ENCODE measurements at places on chromosomes 7 and 10.

DNA sequence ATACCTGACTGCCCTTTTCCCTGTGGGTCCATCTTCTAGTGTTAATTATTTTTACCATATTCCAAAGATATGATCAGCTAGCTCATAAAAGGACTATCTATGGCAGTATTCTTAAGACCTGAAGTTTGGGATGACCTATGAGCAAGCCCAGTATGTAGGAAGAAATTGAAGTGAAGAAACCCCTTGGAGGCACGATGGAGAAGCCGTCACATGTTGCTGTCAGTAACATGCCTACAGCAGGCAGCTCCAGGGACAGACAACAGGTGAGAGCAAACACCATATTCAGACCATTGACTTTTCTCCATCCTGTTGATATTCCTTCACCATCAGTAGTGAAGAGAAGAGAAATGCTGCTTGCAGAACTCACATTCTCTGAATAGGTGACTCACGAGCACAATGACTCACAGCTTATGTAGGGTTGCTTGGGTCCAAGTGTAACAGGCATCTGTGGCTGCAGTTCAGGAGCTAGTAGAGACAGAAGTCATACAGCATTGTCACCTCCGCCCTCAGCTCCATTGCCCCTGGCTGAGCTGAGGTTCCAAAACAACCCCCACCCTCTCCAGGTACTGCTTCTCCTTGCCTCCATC is 8.4 kb upstream of the LYZL2 start:
- DNase-seq: no peak

DNA sequence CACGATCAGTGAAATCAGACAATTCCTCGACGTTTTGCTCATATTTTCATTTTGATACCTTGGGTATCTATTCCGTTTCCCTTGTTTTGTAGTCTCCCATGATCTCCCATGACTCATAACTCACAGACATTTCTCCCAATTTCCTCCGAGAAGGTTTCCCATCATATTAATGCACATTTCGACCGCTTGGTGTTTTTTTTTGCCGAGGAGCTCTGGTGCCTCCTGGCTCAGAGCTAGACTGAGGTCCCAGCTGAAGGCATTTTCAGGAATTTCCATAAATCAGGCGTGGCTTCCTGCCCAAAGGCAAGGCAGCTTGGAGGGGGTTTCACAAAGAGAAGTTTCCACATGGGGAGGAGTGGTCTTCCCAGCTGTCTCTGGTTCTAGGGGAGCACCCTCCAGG is 148.2 kb upstream of the TNS3 start:
- DNase-seq: no peak

- DNase-seq: no peak
Observed at GRCh38 chr10:70260734-70261133, 23.1 kb downstream of the NPFFR1 start.

GRCh38 chr10:28179006-28179742 is 123.7 kb downstream of the MPP7 start:
- no peak for DNase-seq

GRCh38 chr7:40175725-40176510 is 41.1 kb downstream of the SUGCT start:
- DNase-seq: no peak

DNA sequence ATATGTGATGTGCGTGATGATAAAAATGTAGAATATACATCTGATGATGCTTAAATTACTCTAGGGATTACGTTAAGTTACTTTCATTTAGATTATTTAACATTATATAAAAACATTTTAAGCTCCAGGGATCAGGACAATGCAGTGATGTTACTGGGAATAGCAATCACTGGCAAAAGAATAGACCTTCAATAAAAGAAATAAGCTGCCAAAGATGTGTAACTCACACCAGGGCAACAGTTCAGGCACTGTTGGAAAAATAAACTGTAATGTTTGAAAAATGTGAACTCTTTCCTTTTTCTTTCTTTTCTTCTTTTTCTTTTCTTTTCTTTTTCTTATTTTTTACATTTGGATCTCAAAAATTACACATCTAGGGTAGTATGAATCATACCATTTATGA is 131.7 kb downstream of the SEMA3D start:
- no peak for DNase-seq

DNA sequence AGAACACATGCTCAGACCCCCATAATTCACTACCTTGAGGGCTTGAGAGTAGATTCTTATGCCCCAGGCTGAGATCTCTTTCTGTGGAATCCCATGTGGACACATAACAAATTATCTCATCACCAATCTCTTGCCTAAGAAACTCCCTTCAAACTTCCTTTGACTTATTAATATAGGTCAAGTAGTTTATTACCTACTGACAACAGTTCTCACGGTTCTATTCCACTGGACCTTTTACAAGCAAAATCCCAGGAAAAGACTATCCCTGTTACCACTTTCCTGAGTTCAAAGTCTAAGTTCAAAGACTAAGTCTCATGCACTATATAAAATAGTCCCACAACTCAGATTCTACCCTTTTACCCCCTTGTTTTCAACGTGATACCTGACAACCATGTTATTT is 754.7 kb downstream of the SUGCT start:
- no peak for DNase-seq

DNA sequence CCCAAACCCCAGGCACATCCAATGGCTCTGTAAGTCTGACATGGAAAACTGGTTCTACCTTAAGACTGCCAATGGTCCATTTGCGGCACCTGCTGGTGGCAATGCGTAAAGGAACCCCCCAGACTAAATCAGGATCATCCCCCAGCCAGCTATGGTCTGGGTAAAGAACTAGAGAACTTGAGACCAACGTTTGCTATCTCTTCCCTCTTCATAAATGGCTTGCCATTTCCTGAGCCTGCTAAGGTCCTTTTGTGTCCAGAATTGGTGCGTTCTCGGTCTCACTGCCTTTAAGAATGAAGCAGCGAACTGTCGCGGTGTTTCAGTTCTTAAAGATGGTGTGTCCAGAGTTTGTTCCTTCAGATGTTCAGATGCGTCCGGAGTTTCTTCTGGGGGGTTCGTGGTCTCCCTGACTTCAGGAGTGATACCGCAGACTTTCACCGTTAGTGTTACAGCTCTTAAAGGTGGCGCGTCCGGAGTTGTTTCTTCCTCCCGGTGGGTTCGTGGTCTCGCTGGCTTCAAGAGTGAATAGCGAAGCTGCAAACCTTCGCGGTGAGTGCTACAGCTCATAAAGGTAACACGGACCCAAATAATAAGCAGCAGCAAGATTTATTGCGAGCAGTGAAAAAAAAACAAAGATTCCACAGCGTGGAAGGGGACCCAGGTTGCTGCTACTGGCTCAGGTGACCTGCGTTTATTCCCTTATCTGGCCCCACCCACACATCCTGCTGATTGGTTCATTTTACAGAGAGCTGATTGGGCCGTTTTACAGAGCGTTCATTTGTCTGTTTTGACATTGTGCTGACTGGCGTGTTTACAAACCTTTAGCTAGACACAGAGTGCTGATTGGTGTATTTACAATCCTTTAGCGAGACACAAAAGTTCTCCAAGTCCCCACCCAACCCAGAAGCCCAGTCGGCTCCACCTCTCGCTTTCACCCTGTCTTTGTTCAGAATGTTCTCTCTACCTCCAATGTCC is 95.4 kb downstream of the ELMO1 start:
- DNase-seq: no peak

DNA sequence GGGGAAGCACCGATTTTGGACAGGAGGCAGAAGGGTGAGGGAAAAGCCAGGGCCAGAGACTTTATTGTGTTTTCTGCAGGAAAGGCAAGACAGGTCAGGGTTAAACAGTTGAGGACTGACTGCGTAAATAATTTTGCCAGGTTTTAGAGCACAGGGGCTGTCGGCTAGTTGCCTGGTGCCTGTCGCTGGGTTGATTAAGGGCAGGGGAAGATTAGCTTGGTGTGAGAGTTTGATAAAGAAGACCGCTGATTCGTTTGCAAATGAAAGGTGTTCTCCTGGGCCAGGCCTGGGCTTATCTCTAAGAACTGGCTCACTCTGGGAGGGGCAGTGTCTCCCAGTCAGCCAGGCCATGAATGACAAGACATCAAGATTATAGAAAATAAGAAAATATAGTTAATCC is 75.6 kb downstream of the SLC37A3 start:
- no peak for DNase-seq
